ENCODE measurements at places on chromosomes 7 and 10.
A peak's percentile ranks its signal among the peaks of the same experiment; 100 is the strongest.

GRCh38 chr10:132395704-132396493 lies 1.1 kb upstream of the PWWP2B start:
- peak; percentile 58 for DNase-seq

DNA sequence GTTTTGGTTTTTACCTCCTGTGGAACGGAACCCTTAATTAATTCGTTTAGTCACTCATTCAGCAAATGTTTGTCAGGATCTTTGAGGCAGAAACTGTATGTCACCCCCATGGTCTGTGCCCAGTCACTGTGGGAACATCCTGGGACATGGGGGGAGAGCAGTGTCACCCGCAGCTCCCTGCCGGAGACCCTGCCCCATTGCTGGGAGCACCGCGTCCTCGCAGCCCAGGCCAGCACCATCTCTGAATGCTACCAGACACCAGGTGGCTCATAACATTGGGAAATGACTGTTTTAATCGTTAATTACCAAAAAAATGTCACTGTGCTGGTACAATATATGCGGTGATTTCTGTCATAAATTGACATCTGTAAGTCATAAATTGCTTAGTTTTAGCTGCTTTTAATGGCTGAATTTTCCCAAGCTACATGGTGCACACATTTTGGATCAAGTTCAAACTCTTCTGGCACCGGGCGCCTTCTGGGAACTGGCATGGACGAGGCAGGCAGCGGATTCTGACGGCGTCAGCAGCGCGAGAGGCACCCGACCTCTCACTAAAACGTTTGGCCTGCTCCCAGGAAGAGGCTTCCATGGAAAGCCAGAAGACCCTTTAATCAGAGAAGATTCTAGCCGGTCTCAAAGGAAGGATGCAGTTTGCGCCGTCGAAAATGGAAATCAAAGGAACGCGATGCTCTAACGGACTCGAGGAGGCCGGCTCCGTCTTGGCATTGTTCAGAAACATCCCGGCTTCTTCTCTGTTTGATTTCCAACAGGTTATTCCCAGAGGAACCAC lies 184.2 kb downstream of the ADARB2 start:
- no peak for DNase-seq

DNA sequence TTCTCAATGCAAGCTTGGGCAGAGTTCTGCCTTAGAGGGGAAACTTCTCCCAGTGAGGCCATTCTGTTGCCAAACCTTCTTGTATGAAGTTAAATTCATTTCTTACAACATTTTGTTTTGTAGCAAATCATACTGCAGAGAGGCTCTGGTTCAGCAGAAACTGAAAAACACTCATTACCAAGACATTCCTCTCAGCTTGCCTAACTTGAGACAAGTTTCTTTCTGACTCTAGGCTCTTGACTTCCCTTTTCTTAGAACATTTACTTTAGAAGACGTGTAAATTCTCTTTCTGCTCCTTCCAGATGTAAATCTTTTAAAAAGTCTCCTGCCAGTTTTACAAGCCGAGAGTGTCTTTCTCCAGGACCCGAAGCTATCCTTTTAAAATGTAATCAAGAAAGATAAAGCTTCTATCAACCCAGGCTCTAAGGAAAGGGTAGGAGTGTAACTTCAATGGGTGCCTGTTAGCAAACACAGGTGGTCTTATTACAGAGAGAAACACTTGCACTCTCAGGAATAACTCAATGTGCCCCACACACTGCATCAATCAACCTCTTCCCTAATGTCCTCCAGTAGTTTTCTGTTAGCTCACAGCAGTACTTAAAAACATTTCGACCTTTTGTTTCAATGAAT lies 80.5 kb upstream of the TAS2R16 start:
- no peak for DNase-seq

DNA sequence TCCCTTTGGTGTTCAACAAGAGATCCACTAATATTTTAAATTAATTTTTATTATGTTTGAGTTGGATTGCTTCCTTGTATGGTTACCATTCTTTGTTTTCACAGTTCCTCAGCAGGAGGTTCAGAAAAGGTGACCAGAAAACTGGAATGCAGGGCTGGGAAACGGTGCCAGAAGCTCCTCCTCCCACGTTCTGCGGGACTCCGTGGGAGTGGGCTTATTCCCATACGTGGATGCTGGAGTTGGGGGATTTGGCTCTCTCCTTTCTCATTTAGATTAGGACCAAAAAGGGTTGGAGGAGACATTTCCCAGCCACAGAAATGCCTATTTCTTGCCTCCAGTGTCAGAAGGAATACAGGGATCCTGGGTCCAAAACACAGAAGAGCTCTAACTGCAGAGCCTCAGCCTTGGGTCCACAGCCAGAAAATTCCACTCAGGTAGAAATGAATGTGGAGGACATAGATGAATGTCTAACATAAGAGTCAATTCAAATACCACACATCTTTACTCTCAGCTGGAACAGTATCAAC lies 56.0 kb downstream of the SORBS1 start:
- no peak for DNase-seq

DNA sequence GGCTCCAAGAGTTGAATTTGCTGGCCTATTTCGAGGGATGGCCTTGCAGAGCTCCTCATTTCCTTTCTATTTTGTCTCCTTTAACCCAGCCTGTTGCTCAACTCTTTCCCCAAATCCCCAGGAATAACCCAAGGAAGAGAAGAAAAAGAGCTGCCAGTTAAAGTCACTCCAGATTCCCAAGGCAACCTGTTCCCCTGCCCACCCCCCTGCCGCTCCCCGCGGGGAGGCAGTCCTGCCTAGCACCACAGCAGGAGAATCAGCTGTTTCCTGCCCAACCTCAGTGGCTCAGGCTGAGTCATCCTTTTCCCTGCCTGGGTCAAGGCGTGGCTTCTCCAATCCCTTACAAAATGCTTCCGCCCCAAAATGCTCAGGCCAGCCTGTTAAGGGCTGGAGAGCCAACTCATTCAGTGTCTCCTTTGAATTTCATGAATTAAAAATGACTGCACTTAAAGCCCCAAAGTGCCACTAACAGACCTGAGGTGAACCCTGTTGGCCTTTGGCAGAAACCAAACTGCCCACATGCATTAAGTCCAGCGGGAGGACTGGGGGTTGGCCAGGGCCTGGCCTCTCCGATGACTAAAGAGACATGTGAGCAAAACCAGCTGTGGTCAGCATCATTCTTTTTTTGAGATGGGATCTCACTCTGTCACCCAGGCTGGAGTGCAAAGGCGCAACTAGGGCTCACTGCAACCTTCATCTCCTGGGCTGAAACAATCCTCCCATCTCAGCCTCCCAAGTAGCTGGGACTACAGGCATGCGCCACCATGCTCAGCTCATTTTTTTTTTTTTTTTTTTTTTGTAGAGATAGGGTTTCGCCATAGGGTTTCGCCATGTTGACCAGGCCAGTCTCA lies 83.2 kb upstream of the KIF5B start:
- no peak for DNase-seq

DNA sequence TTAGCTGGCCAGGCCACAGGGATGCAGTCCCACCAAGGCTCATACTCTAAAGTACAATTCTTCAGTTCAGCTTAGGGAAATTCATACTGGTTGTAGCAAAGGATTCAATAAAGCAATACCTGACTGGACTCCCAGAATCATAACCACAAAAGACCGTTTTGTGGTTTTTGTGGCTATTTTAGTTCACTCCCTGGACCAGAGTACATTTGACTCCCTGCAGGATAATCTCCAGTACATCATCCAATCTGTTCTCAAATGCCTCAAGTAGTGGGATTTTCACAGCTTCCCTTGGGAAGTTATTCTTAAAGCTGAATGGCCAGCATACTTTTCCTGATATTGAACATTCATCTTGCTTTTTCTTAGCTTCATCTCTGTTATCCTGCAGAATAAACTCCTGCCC lies 29.3 kb upstream of the YAE1 start:
- DNase-seq: no peak

DNA sequence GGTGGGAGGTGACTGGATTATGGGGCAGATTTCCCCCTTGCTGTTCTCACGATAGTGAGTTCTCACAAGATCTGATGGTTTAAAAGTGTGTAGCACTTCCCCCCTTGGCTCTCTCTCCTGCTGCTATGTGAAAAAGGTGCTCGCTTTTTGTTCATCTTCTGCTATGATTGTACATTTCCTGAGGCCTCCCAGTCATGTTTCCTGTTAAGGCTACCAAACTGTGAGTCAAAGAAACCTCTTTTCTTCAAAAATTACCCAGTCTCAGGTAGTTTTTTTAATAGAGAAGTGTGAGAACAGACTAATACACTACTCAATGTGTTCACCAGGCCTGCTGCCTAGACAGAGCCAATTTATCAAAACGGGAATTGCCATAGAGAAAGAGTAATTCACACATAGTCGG lies 49.7 kb downstream of the SDHAF3 start:
- DNase-seq: no peak

GRCh38 chr7:2313450-2314208 lies 612 bp downstream of the SNX8 start:
- DNase-seq: no peak

DNA sequence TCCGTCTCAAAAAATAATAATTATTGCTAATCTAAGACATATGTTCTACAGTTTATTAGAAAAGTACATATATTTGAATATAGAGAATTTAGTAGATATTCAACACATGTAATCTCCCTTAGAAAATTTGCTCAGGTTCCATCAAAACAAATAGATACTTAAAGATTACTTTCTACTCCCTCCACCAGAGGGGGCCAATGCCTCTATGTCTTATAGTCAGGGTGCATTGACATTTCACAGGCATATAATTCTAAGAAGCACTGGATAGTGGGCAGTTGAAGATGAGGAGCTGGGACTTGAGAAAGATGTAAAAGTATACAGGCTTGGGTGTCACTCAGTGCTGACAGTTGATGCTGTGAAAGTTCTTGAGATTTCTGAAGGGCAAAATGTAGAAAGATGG lies 301.6 kb upstream of the HPS1 start:
- DNase-seq: peak; percentile 20

- no peak for DNase-seq
Observed at GRCh38 chr10:58980826-58981415, 195.5 kb upstream of the PHYHIPL start.

- no peak for DNase-seq
Observed at GRCh38 chr7:41837916-41838315, 135.0 kb upstream of the INHBA start.

- peak; percentile 82 for DNase-seq
Observed at GRCh38 chr10:126391192-126391885, 3.1 kb upstream of the ADAM12 start.

- no peak for DNase-seq
Observed at GRCh38 chr7:29798422-29798821, 7.9 kb upstream of the WIPF3 start.

- peak; percentile 15 for DNase-seq
Observed at GRCh38 chr10:85043207-85043606, 714.8 kb downstream of the CCSER2 start.

DNA sequence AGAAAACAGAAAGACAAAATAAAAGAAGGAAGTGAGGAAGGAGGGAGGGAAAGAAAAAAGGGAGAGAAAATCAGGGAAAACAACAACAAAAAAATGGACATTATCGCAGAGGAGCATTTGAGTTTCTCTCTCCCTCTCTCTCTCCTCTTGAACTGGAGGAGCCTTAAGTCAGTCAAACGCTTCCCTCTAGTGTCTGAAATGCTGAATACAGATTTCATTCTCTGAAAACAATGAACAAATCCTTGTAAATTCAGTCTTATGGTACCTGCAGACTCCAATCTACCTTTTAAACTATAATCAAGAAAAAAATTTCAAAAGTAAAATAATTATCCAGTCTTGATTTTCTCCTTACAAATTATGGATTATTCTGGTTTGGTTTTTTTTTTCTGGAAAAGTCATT lies 89.2 kb upstream of the PFKP start:
- DNase-seq: no peak

- DNase-seq: no peak
Observed at GRCh38 chr7:129940329-129940728, 12.4 kb downstream of the UBE2H start.

- DNase-seq: no peak
Observed at GRCh38 chr10:99540306-99540656, 7.5 kb downstream of the NKX2-3 start.

DNA sequence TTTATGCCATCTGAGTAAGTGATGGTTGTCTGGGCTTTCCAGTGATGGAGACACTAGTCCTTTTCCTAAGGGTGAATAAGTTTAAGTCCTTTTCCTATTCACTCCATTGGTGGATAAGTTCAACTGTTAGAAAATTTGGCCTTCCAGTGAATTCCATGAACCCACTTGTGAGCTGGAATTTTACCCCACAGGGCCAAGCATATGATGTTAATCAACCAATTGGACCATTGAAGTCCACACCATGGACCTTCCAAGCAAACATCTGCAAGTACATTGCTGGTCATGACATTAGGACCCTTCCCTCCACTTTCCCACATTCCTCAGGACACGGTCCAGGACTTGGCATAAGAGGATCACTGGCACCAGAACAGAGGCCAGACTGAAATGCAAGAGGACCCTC lies 381.4 kb downstream of the RPS24 start:
- DNase-seq: no peak

- DNase-seq: no peak
Observed at GRCh38 chr7:128353189-128353588, 8.3 kb downstream of the PRRT4 start.

DNA sequence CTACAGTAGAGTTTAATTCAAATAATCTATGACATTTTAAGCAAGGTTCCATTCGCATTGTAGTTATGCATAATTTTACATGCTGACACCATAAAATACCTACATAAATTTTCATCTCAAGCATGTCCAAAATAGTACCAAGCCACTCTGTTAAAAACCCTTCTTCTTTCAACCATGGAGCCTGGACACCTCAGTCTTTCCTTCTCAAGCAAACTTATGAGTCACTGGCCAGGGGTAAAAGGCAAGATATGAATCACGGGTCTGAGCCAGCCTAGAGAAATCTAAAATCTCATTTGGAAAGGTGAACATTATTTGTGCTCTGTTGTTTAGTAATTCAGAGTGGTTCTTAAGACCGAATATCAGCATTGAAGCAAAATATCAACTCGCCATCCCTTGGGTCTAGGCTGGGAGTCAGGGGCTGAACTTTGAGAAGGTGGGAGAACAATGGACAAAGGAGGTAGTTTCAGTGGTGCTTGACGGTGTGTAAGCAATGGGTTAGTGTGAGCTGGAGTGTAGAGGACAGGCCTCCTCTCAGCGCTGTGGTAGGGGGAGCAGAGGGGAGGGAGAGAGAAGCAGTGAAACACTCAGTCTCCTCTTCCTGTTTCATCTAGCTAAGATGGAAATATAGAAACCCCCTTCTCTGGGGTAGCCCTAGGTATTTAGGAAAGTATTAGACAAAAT lies 19.1 kb upstream of the GPAM start:
- DNase-seq: no peak

DNA sequence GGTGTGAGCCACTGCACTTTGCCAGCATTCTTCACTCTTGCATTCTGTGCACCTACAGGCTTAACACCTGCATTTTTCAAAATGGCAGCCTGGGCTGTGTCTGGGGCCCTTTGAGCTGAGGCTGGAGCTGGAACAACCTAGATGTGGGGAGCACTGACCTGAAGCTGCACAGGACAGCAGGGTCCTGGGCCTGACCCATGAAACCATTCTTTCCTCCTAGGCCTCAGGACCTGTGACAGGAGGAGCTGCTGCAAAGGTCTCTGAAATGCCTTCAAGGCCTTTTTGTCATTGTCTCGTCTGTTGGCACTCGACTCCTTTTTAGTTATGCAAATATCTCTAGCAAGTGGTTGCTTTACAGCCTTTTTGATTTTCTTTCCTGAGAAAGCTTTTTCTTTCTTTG lies 82.3 kb downstream of the INPP5A start:
- no peak for DNase-seq

- no peak for DNase-seq
Observed at GRCh38 chr7:112080441-112080840, 125.8 kb downstream of the DOCK4 start.

- no peak for DNase-seq
Observed at GRCh38 chr10:12195281-12195602, 449 bp downstream of the NUDT5 start.

- DNase-seq: no peak
Observed at GRCh38 chr7:98174334-98175259, 36.6 kb upstream of the BHLHA15 start.
